ENCODE measurements at places on chromosomes 3 and 15.

- DNase-seq = no peak
These were observed 22.1 kb downstream of the AMOTL2 start for GRCh38 chr3:134352031-134352671.

DNA sequence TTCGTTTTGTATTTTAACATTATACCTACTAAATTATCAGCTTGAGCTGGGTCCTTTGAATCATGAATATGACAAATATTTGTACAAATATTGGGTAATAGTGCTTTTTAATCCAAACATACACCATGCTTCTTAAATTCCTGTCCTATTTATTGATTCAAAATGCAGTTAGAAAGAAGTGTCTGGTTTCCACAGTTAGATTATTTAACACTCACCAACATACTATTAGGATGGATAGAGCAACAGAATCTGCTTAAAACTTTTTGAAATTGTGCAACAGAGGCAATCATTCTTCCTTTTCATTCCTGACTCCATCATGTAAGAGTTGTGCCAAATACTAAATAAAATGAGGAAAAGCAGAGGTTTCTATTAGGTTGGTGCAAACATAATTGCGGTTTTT, 281.2 kb downstream of the LSAMP start:
- DNase-seq = no peak

- no peak for DNase-seq
These were observed 5.6 kb upstream of the TMEM62 start for GRCh38 chr15:43127752-43128151.

- DNase-seq = no peak
These were observed 54.2 kb downstream of the PIK3R4 start for GRCh38 chr3:130692455-130692854.

Measured in muscle of arm (tissue), 14 donors.